Fibroblast of skin of left quadriceps (primary cell): ENCODE measurements at places on chromosomes 3 and 15.

DNA sequence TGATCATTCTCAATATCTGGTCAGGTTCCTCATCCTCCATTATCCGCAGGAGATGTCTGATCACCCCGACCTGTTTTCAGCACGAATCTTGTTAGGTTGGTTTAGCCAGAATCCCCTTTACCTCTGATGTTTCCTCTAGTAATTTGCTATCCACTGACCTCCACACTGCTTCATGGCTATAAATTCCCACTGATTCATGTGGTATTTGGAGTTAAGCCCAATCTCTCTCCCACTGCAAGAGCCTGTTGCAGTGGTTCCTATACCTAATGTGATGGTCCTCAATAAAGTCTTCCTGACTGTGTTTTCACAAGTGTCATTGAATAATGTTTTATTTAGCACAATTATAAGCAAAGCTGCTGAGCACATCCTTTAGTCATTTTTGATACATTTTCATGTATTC, 124.8 kb upstream of the CNTN3 start:
- no peak for DNase-seq

- no peak for DNase-seq
Measured at GRCh38 chr3:144259267-144259666, 287.6 kb downstream of the DIPK2A start.

DNA sequence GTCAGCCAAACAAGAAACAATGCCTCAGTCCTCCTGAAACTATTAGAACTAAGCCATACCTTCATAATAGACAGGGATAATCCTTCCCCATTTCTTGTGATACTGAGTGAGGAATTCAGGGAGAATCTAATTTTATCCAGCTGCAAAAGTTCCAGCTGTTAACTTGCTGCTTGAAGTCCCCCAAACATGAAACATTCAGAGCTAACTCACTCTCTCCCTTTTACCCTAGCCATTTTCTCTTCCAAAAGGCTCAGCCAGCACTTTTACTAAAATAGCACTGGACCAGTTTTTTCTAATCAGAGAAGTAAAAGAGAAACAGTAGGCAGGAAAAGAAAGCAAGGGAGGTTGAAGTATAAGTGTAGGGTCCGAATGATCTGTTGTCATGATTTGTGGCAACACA, 268.1 kb downstream of the TAFA4 start:
- DNase-seq, result no peak

DNA sequence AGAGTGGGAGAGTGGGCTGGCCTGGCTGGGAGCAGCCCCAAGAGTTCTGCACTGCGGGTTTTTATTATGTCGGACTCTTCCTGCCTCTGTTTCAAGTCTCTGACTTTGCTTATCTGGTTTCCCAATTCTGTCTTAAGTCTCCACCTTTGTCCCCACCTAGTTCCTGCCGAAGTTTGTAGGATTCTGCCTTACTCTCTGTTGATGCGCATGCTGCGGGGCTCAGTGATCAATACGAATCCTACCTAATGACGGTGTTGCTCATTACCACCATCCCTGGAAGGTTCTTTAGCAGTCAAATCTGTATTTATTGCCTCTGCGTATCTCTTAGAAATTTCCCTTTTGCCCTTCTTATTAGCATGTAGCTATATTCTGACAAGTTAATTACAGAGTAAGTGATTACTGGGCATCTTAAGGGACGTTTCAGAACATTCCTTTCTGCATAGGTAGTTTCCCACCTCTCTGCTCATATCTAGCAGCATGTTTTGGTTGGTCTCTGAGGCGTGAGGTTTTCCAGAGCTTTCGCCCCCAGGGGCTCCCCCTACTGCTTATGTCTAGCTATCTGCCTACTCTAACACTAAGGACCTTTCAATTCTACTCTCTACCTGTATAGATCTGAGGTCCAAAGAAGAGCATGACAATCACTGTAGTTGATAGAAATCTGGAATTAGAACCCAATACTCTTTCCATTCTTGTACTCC, 236.0 kb upstream of the EIF1B start:
- no peak for DNase-seq

- DNase-seq, result no peak
Measured at GRCh38 chr15:25689592-25689991, 173.5 kb downstream of the ATP10A start.
